ENCODE measurements at places on chromosomes 5 and 9.
A peak's percentile ranks its signal among the peaks of the same experiment; 100 is the strongest.

GRCh38 chr5:157473383-157474320 lies 13.6 kb downstream of the NIPAL4 start:
- no peak for DNase-seq

DNA sequence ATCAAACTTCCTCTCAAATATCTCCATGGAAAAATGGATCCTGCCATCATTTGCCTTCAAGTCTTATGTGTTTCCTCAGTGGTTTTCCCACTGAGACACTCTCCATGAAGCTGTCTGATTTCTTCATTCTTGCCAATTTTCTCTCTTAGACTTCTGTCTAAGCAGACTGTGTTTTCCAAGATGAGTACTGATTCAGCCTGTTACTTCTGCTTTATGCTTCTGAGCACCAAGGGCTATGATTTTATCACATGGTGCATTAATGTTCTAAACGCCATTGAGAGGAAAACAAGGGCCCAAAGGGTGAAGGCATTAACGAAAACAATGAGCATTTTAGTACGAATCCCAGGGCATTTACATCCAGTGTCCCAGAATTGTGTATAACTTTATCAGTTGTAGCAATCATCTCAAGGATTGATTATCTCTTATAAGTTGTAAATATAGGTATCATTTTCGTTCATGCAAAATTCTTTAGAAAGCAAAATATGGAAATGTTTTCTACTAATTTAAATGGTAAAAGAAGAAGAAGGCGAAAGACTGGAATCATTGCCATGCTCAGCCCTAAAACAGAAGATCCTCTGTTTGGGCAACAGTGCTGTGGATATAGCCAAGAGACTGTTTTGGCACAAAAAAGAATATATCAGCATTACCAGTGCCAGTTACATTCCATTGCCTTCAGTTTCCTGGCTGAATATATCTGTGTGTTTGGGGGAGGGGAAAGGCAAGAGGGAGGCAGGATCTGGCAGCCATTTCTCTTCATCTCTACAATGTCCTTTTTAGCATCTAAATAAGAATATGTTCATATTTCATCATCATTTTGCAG lies 537.6 kb downstream of the ANXA1 start:
- DNase-seq: no peak

DNA sequence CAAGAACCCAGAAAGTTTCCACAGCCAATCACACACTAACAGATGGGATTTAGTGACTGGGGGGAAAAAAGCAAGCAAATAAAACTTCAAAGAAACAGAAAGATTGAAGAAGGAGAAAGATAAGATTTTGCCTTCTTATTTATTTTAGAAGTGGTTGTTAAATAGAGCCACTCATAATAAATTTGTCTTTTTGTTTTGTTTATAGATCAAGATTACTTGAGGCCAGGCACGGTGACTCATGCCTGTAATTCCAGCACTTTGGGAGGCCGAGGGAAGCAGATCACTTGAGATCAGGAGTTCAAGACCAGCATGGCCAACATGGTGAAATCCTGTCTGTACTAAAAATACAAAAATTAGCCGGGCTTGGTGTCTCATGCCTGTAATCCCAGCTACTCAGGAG lies 94.9 kb upstream of the RANBP3L start:
- no peak for DNase-seq

DNA sequence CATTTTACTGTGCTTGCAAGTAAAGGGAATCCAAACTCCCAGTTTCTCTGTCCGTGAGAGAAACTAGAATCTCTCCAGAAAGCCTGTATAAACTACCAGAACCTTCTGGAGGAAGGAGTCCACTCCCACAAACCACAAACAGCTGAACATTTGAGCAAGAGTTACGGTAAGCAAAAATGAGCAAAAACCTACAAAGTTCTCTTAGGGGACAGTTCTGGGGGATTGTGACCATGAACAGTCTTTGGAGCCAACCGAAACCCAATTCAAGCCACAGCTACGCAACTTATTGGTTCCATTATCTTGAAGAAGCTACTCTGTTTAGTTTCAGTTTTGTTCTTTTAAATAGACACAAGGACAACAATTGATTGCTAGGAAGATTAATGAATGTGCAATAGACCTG lies 330.6 kb downstream of the ASTN2 start:
- no peak for DNase-seq

GRCh38 chr9:3873818-3874217 lies 348.0 kb upstream of the RFX3 start:
- no peak for DNase-seq

- no peak for DNase-seq
These were observed 63.7 kb downstream of the MLLT3 start for GRCh38 chr9:20558566-20559016.

- DNase-seq: no peak
These were observed 181.5 kb upstream of the OTULINL start for GRCh38 chr5:14400085-14400484.

DNA sequence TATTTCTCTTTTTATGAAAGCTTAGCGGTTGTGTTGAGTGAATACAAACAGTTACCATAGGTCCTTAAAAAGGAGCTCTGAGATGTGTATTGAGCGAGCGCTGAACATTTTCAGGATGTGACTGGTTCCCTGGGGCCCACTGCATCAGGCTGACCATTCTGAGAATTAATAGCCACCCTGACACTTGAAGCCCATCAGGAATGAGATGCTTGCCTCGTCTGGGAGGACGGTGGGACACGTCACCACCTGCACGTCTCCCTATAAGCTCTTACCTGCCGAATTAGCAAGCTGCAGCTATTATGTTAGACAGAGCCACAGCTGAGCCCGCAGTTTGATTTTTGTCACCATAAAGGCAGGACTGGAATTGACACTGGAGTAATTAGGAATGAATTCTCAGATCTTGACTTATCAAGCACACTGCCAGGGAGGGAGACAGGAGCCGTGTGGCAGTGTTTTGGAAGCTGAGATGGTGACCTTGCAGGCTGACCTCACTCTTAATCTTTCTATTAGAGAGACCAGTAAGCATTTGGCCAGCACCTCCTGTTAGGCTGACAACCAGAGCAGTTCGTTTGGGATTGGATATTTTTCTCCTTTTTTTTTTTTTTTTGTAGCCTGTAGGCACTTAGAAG lies 373.1 kb upstream of the WWC1 start:
- no peak for DNase-seq

GRCh38 chr9:99253772-99254431 lies 31.8 kb downstream of the SEC61B start:
- peak; percentile 48 for DNase-seq

GRCh38 chr5:65880496-65881072 lies 45.8 kb upstream of the ERBIN start:
- no peak for DNase-seq

DNA sequence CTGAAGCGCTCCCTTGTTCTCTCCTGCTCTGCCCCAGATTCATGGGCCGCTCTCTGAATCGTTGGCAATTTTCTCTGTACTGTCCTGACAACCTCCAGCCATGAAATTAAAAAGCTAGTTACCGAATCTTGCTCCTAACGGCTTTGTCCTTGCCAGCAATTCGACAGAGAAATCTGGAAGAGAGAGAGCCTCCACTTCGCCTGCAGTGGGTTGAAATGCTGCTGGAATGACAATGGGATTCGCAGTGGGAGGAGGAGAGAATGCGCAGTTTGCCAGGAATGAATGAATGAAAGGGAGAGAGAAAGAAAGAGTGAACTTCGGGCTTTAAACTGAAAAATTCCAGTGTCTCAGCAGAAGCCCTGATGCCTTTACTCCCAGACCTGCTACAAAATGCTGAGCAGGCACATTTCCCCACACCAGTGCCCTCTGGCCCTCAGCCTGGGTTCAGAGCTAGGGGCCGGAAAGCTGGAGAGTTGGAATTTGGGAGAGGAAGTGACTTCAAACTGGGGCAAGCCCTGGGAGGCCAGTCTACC lies 11.5 kb upstream of the BOD1 start:
- no peak for DNase-seq

DNA sequence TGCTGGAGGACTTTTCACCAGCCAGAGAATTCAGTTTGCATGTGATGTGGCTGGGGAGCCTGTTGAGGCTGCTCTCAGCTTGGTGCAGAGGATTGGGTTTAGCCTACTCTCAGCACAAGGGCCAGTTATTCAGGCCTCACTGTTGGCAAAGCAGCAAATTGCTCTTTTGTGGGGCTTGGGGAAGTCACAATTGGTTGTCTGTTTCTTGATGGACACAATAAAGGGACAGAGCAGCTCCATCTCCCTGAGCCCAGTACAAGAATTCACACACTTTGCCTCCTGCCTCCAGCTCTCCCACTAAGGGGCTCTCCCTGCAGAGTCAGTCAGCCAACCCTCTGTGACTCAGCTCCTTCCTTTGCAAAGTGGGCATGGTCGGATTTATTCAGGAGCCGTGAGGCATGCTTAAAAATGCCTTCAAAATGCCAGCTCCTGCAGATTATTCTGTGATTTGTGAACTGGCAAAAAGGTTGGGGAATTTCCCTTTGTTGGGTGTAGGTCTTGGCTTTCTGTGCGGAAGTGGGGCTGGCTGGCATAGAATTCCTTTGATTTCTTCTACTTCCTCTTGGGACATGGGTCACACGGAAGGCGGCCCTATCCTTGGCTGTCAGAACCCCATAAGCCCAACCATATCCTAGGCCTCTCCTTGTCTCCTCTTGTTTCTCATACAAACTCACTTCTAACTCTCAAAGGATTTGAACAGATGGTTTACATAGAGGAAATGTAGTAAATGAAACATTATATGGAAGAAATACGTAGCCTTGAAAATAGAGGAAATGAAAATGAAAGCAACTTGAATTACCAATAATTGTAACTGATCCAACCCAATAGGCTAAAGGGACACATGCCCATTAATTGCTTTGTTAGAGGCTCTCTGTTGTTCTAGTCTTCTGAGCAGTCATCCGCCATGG lies 118.7 kb upstream of the CD180 start:
- no peak for DNase-seq

GRCh38 chr5:44402084-44402483 lies 12.9 kb upstream of the FGF10 start:
- no peak for DNase-seq

- no peak for DNase-seq
These were observed 3.4 kb upstream of the DMXL1 start for GRCh38 chr5:119067450-119067849.

- no peak for DNase-seq
These were observed 298.5 kb upstream of the IZUMO3 start for GRCh38 chr9:24844217-24844616.

DNA sequence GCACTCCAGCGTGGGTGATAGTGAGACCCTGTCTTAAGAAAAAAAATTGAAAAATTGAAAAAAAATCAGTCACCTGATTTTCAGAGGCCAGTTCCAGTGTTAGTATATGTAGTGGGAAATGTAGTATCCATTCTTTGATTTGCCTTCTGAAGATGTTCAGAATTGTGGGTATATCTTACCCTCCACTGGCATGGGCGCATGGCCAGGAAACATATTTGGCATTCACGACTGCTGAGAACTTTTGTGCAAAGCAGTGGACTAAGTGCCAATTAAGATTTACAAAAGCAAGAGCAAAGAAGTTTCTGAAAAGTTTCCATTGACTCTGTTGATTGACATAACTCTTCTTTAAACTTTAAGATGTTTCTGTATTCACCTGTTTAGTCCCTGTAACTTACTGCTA lies 2.4 kb downstream of the CAVIN4 start:
- no peak for DNase-seq

GRCh38 chr9:131848570-131849160 lies 108.8 kb upstream of the RAPGEF1 start:
- no peak for DNase-seq

- DNase-seq: no peak
These were observed 24.2 kb downstream of the OCLN start for GRCh38 chr5:69516769-69517168.

- no peak for DNase-seq
These were observed 7.3 kb upstream of the MTMR12 start for GRCh38 chr5:32319926-32320543.

DNA sequence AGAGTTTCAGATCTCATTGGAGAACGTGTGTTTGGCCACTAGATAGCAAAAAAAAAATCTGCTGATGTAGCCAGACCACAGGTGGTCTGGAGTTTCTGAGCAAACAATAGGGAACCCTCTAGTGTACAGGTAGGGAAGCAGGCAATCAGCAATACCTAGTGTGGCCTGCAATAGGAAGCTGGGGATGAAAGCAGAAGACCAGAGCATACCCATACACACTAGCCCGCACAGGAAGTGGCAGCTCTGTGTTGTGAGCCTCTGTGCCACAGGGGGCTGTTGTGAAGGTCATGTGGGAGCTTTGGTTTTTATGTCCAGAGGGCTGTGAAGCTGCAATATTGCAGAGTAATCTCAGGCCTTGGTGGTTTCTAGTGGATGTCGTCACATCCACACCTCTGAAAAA lies 81.2 kb downstream of the MTAP start:
- no peak for DNase-seq

- no peak for DNase-seq
These were observed 50.9 kb downstream of the MVB12B start for GRCh38 chr9:126377536-126377935.

DNA sequence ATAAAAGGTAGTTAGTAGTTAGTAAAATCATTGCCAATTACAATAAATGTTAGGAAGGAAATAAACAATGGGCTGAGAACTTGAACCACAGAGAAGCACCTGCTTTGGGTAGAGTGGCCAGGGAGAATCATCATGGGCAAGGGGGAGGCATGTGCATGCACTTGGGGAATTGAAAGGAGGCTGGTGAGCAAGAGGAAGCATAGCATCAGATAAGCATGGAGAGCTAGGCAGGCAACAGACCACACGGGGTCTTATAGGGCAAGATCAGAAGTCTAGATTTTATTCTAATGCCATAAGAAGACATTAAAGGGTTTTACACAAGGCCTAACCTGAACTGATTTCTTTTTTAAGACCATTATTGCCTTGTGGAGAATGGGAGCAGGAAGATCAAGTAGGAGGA lies 93.4 kb downstream of the PIP5K1B start:
- no peak for DNase-seq

- no peak for DNase-seq
These were observed 6.6 kb downstream of the POC5 start for GRCh38 chr5:75710637-75711036.

GRCh38 chr9:76600007-76600615 lies 141.1 kb downstream of the GCNT1 start:
- no peak for DNase-seq

- no peak for DNase-seq
These were observed 24.8 kb upstream of the OBP2B start for GRCh38 chr9:133233681-133234432.

DNA sequence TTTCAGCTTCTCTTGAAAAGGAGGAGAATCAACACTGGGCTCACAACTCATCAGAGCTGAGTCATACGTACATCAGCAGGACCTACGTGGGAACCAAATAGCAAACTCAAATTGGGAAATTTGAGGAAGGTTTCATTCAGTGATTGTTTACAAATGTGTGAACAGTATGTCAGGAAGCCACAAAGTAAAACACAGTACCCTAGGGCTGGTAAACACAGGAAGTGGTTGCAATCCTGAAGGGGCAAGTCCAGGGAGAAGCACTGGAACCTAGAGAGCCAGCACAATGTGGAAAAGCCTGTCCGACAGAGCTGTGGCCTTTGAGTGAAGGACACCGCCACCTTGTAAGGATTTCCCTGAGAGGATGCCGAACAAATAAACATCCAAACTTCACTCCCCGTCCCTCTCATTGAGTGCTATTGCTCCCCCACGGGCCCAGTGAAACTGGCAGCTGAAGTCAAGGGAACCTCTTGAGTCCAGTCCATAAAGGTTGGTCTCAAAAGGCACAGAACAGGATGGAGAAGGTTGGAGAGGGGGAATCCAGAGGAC lies 26.7 kb upstream of the RICTOR start:
- DNase-seq: no peak

All from activated naive CD4-positive, alpha-beta T cell (primary cell).